ENCODE measurements at places on chromosomes 12 and 14.

GRCh38 chr14:60506985-60507829, 1.7 kb upstream of the SIX6 start:
- no peak for DNase-seq

GRCh38 chr14:80428671-80429070, 217.4 kb upstream of the DIO2 start:
- DNase-seq, result no peak

DNA sequence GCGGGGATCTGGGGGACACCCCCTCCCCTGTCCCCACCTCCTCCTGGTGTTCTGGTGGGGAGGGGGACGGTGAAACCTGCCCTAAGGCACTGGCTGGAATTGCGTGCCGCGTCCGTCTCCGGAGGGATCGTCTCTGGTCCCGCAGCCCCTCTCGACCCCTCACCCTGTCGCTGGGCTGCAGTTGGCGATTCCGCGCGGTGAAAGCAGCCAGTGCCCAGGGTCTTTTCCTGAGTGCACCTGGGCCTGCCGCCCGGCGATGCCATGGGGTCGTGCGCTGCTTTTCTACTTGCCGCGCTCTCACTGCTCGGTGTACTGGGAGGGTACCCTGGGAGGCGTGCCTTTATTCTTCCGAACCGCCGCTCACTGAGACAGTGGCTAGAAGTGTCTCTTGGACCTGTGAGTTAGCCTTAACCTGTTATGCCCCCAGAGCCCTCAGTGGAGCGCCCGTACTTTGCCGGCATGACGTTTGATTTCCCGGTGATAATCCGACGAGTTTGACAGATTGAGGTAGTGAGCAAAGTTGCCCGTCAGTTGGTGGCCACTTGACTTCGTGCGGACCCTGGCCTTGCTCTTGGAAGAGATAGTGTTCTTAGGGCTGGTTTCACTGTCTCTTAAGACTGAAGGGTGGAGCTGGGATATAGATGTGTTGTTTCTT, 788 bp downstream of the SFSWAP start:
- no peak for DNase-seq

- DNase-seq, result peak; percentile 31
These were observed 48.5 kb upstream of the CSRP2 start for GRCh38 chr12:76927170-76927784.

DNA sequence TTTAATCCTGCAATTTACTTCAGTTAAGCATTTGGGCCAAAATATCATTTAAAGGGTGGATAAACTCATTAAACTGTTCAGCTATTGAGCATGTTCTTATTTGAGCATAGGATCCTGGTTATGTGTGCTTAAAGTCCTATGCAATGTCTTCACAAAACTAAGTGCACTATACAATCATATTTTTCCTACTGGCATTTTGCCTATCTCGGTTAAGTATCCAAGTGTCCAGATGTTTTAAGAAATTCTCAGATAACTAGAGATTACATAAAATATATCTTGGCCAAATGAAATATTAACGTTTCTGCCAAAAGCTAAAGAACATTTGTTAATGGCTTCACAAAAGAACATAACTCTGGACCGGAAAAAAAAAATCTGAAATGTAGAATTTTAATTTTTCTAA, 250.8 kb upstream of the LRFN5 start:
- no peak for DNase-seq

DNA sequence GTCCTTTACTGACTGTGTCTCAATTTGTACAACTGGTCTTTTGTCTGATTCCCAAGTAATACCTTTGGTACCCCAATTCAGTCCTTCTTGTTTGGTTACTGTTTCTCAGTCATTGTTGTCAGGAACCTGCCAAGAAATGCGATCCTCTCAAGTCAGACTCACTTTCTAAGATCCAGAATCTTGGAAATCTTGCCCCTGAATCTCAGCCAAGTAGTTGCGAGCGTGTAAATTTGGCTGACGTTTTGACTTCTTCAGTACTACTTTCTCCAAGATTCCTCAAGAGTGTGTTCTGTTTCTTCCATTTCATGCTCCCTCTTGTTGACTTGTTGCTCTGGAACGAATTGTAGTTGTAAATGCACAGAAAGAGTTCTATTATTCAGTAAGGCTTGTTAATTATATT, 114.0 kb downstream of the MSRB3 start:
- DNase-seq, result no peak

GRCh38 chr12:97075161-97075933, 168.3 kb downstream of the NEDD1 start:
- no peak for DNase-seq

DNA sequence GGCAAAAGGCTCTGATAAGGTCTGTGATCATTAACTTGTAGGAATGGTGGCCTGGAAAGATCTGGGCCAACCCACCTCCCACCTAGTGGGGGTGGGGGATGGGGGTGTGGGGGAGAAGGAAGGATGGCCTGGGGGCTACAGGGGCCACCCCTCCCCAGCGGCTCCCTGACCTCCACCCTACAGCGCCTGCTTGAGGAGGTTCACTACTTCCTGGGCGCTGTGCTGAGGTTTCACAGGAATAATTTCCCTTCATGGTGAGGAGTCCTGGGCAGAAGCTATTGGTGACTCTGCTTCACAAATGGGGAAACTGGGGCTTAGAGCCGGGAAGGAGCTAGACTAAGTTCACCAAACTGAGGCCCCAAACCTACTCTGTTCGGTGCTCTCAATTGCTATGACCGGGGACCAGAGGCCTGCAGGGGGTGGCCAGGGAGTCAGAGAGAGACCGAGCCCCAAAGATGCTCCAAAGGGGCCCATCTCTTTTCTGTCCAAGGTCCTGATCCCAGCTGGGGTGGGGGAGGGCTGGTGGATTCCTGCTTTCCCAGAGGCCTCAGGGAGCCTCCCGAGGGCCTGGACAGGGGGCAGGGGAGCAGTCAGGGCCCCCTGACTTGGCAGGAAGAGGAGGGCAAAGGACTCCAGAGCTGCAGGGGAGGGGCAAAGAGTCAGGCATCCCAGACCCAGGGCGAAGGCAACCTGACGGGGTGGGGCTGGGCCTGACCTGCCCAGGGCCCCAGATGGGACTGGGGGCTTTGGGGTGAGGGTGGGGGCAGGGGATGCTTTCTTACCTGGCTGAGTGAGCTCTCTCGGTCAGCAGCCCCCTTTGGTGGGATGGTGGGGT, 1.7 kb downstream of the HNF1A start:
- no peak for DNase-seq

DNA sequence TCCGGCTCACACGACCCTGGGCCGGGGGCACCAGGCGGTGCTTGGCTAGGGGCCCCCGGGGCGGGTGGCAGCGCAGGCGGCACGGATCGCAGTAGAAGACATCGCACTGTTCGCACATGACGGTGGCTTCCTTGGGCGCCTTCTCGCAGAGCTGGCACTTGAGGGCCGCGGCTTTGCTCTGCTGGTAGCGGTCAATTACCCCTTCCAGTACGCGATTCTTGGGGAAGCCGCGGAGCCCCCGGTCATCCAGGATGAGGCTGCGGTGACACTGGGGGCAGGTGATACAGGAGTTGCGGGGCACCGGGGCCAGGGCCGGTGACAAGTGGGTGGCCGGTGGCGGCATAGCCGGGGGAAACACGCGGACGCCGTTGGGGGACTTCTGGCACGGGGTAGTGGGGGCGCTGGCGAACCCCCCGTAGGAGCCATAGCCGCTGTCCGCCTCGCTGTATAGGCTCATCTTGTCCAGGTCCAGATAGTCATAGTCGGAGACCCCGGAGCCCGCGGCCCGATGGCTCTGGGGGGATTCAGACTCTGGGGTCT, 553 bp downstream of the TRIM9 start:
- no peak for DNase-seq

DNA sequence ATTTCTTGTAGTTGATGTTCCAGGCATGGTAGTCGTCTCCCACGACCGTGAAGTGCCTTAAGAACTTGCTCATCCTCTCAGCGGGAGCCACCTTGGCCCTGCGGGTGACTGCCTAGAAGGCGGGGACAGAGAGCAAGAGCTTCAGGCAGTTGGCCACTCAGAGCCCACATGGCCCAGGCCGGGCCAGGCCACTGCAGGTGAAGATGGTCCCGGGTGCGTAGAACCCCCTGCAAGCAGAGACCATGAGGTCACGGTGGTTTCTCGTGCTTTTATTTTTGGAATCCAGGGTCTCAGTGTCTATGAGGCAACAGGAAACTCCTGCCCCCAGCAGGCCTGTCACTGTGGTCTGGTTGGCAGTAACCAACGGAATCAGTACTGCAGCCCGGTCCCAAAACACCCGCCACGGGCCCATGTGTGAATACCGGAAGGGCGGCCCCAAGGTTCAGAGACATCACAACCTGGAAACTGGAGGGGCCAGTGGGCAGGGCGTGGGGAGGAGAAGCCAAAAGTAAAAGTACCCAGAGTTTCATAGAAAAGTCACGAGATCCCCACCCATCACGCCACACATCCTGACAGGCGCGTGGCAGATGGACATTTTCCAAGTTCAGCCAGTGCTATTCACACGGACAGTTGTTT, 27.5 kb downstream of the HVCN1 start:
- DNase-seq, result peak; percentile 35

- no peak for DNase-seq
These were observed 9.4 kb downstream of the SSPN start for GRCh38 chr12:26204612-26205289.

GRCh38 chr12:48824112-48824511, 5.8 kb downstream of the CACNB3 start:
- DNase-seq, result no peak

DNA sequence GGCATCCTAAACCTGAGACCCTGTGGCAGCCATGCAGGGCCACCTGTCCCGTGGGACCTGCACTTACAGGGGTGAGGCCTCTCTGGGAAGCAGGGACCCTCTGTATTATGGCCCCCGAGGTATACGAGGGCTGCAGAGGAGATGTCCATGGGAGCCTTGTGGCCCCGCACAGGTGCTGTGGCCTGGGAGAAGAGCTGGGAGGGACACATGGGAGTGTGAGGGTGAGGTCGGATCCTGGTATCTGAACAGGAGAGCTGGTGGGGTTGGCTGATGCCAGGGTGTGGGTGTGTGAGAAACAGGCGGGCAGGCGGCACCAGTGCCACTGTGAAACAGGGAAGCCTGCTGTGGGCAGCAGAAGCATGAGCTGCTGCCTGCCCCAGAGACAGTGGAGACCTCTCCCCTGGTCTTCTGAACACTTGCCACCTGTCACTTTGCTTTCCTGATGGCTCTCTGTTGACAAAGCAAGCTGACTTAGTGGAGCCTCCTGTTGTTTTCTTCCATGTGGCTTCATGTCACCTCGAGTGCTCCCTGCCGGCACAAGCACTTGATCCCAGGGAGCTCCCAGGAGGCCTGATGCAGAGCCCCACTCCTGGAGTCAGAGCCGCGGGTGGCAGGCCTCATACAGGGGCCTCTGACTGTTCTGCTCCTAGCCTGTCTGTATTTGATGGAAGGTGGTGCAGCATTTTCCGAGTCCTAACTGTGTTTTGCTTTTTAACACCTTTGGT, 19.8 kb upstream of the AMN start:
- no peak for DNase-seq

DNA sequence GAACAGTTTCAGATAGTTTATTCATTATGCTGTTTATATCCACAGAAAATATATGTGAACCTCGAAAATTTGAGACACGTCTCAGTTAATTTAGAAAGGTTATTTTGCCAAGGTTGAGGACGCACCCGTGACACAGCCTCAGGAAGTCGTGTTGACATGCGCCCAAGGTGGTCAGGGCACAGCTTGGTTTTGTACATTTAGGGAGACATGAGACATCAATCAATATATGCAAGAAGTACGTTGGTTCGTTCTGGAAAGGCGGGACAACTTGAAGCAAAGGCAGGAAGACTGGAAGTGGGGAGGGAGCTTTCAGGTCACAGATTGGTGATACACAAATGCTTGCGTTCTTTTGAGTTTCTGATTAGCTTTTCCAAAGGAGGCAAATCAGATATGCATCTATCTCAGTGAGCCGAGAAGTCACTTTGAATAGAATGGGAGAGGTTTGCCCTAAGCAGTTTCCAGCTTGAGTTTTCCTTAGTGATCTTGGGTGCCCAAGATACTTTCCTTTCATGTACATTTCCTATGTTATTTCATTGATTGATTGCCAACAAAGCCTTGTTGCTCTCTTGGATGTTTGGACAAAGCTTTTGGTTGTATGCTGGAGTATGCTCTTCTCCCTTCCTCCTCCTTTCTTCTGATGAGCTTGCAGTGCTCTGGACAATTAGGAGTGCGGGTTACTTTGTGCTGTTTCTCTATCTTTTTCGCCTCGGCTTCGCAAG, 3.2 kb downstream of the SNAPC1 start:
- DNase-seq, result no peak

DNA sequence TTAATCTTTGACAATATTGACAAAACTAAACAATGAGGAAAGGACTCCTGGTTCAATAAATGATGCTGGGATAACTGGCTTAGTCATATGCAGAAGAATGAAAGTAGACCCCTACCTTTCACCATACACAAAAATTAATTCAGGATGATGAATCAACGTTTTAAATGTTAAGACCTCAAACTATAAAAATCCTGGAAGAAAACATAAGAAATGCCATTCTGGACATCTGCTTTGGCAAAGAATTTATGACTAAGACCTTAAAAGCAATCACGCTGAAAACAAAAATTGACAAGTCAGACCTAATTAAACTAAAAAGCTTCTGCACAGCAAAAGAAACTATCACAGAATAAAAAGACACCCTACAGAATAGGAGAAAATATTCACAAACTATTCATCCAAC, 97.4 kb downstream of the LMNTD1 start:
- DNase-seq, result no peak

DNA sequence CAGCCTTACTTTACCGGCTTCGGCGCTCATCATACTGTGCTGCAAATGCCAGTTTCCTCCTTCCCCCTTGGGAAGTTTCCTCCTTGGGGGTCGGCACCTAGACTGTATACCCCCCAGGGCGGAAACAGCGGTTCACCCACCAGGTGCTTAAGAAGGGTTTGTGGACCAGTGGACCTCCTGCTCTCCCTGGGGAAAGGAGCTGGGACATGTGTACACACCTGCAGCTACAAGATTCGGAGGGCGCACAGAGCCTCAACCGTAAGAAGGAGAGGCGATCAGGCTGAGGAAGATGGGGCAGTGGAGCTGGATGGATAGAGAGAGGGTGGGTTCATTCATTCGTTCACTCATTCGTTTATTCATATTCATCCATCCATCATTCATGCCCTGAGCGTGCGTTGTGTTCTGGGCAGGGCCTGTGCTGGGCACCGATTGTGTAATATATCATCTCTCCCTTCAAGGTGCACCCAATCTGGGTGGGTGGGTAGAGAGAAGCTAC, 717 bp upstream of the ZNF839 start:
- DNase-seq, result no peak

GRCh38 chr14:89164168-89165073, 252.6 kb downstream of the FOXN3 start:
- DNase-seq, result no peak

DNA sequence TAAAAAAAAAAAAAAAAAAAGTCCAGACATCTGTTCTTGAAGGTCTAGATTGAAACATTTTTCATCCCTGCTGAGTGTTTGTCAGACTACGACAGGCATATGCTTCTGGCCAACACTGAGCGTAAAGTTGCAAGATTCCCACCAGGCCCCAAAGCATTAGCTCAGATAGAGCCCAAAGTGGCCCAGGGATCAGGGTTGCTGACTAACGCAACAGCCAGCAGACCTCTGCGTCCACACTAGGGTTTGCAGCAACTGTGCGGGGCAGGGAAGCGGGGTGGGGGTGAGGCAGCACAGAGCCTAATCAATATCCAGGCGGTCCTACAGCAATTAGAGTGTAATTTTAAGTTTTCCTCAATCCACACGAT, 55.7 kb downstream of the SSH1 start:
- no peak for DNase-seq

- DNase-seq, result no peak
These were observed 274.9 kb downstream of the PAWR start for GRCh38 chr12:79415746-79416435.

- DNase-seq, result no peak
These were observed 485.0 kb downstream of the PRKD1 start for GRCh38 chr14:29442696-29443095.

GRCh38 chr12:132651444-132652100, 33.0 kb downstream of the P2RX2 start:
- DNase-seq, result no peak
